ENCODE measurements at places on chromosomes 7 and 10. TPM values are rescaled to one million over a fixed set of nuclear protein-coding genes. Genes with fewer than 3 reads are reported as not detected.

ASAH2B gene
- total RNA-seq, result 1.5 TPM

AGR2 gene
- total RNA-seq, result not detected

TFEC gene
- total RNA-seq, result not detected

OR2F2 gene
- total RNA-seq, result not detected

CPVL gene
- total RNA-seq, result 497 TPM

GATA3 gene
- total RNA-seq, result not detected

POU6F2 gene
- total RNA-seq, result 0.08 TPM

GALNT17 gene
- 0.03 TPM for total RNA-seq

CPXM2 gene
- total RNA-seq, result 1.4 TPM

MNX1 gene
- 0.56 TPM for total RNA-seq

SPAG6 gene
- not detected for total RNA-seq

ANXA11 gene
- 64.2 TPM for total RNA-seq

NME8 gene
- total RNA-seq, result not detected

CFAP69 gene
- total RNA-seq, result 2.1 TPM

CBX3 gene
- total RNA-seq, result 484 TPM

TMEM184A gene
- total RNA-seq, result 0.19 TPM

BTRC gene
- 6.3 TPM for total RNA-seq

OR2A42 gene
- not detected for total RNA-seq

LLCFC1 gene
- not detected for total RNA-seq

ITPRID1 gene
- total RNA-seq, result not detected

DOCK4 gene
- total RNA-seq, result 12.7 TPM

RBP4 gene
- not detected for total RNA-seq

DUSP5 gene
- total RNA-seq, result 2.7 TPM

NUTM2E gene
- 0.03 TPM for total RNA-seq

MICU1 gene
- total RNA-seq, result 34.4 TPM

PDCD4 gene
- 29.3 TPM for total RNA-seq

ETV1 gene
- total RNA-seq, result 39.8 TPM

DLG5 gene
- total RNA-seq, result 5.3 TPM

VENTX gene
- total RNA-seq, result not detected

TBX20 gene
- 2.8 TPM for total RNA-seq

RAB19 gene
- total RNA-seq, result not detected

FAM20C gene
- total RNA-seq, result not detected

SKIDA1 gene
- 0.32 TPM for total RNA-seq

AGMO gene
- 1.0 TPM for total RNA-seq

MUC3A gene
- not detected for total RNA-seq

CTNNA3 gene
- total RNA-seq, result not detected

ARHGAP19 gene
- total RNA-seq, result 9.6 TPM

ZSCAN21 gene
- total RNA-seq, result 22.8 TPM

ACSM6 gene
- total RNA-seq, result not detected

NUDT13 gene
- 2.4 TPM for total RNA-seq

SAP25 gene
- 0.21 TPM for total RNA-seq

ACTL6B gene
- not detected for total RNA-seq

CARD11 gene
- total RNA-seq, result not detected

ACTR3C gene
- not detected for total RNA-seq

IGF2BP3 gene
- total RNA-seq, result 85.6 TPM

COL17A1 gene
- total RNA-seq, result 0.45 TPM

AP3M1 gene
- 34.4 TPM for total RNA-seq

DNAH11 gene
- 0.40 TPM for total RNA-seq

PRSS37 gene
- total RNA-seq, result not detected

ZNF862 gene
- total RNA-seq, result 6.0 TPM

CYP3A7 gene
- not detected for total RNA-seq

RBM17 gene
- total RNA-seq, result 19.0 TPM

PON1 gene
- 0.16 TPM for total RNA-seq

OR2A7 gene
- 0.27 TPM for total RNA-seq

CAPZA2 gene
- 252 TPM for total RNA-seq
